ENCODE measurements at places on chromosomes 5 and 9. TPM values are rescaled to one million over a fixed set of nuclear protein-coding genes. Genes with fewer than 3 reads are reported as not detected.

Gene MARCHF6
- 60.6 TPM for total RNA-seq

Gene SNCAIP
- total RNA-seq, result 8.9 TPM

Gene HSPB3
- not detected for total RNA-seq

Gene CAMK2A
- total RNA-seq, result not detected

Gene ROPN1L
- 3.0 TPM for total RNA-seq

Gene AMBP
- total RNA-seq, result not detected

Gene COL15A1
- total RNA-seq, result 0.33 TPM

Gene NSG2
- total RNA-seq, result not detected

Gene MATR3
- 316 TPM for total RNA-seq

Gene OGN
- total RNA-seq, result not detected

Gene MLANA
- total RNA-seq, result not detected

Gene PCDHA11
- total RNA-seq, result under 0.01 TPM

Gene GRM6
- total RNA-seq, result not detected

Gene TRMT10B
- 1.7 TPM for total RNA-seq

Gene C9orf57
- total RNA-seq, result not detected

All from dermis lymphatic vessel endothelial cell (primary cell).